HS-27A (cell line): ENCODE measurements at places on chromosomes 4 and X.

GRCh38 chrX:105765691-105766090 lies 56.6 kb upstream of the NRK start:
- DNase-seq = no peak

GRCh38 chr4:107153228-107153627 lies 117.1 kb upstream of the DKK2 start:
- DNase-seq = peak; percentile 31

DNA sequence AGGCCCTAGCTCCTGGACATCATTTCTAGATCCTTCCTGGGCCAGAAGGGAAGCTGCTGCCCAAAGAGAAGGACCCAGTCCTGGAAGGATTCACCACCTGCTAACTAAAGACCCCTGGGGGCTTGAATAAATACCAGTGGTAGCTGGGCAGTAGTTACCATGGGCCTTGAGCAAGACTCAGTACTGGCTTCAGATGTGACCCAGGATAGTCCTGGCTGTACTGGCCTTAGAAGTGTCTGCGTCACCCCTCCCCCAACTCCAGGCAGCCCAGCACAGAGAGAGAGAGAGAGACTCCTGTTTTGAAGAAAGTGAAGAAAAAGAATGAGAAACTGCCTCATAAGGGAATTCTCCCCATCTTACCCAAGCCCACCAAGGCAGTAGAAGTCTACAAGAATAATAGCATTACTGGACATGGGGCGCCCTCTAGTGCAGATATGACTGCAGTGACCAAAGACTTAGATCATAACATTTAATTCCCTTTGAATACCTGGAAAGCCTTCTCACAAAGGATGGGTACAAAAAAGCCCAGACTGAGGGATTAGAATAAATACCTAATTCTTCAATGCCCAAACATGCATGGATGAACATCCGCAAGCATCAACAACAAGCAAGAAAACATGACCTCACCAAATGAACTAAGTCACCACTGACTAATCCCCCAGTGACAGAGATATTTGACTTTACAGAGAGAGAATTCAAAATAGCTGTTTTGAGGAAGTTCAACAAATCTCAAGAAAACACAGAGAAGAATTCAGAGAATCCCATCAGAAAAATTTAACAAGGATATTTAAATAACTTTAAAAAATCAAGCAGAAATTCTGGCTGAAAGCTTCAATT lies 171.8 kb downstream of the HNRNPD start:
- DNase-seq = peak; percentile 17

DNA sequence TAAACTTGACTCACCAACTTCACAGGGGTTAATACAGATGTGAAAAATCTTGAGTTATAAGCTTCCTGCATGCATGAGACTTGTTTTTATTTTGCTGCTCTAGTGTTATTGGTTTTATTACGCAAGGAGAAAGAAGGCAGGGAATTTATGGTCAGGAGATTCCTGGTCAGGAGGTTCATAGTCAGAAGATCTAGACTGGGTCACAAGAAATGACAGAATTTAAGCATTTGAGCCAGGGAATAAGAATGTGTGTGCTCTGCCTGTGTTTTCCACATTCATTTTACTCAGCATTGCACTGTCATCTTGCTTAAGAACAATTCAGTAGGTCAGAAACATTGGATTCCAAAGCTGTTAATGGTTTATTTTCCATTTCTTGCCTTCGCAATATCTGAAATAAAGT lies 2522.1 kb downstream of the ARAP2 start:
- no peak for DNase-seq

DNA sequence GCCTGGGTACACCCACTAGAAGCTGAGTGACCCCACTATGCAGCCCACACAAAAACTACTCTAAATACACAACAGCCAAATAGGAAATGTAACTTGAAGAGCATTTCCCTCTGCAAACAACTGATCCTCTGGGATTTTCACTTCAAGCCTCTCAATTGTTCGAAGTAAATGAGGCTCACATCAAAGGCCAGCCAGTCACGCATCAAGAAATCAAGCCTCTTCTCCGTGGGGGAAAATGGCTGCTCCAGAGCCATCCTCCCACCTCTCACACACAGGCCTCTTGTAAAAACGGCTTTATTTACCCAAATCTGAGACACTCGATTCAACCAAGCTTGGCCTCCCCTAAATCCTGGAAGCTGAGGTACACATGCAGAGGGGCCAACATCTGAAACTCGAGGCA lies 14.3 kb downstream of the PCDH19 start:
- no peak for DNase-seq

- no peak for DNase-seq
Observed at GRCh38 chr4:36471903-36472302, 190.5 kb downstream of the DTHD1 start.

GRCh38 chrX:1487401-1487800 lies 34.7 kb upstream of the ASMTL start:
- DNase-seq = no peak

GRCh38 chrX:72027024-72027913 lies 104.4 kb downstream of the RTL5 start:
- no peak for DNase-seq

- DNase-seq = no peak
Observed at GRCh38 chr4:132694775-132695174, 454.3 kb upstream of the PCDH10 start.

DNA sequence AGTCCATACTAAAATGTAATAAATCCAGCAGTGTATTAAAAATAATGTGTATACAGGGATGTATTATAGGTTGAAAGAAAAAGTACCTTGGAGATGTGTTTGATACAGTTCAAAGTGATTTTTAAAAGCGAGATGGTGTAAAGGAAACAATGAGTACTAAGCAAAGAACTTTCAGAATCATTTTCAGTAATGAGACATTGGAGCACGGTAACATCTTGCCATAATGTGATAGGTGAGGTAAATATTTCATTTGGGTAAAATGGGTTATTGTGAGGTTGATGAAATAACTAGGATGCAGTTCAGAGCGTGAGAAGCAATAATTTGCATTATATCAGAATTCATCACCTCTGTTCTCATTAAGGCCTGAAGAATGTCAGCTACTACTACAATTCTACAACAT lies 25.9 kb downstream of the EIF2S3 start:
- no peak for DNase-seq

DNA sequence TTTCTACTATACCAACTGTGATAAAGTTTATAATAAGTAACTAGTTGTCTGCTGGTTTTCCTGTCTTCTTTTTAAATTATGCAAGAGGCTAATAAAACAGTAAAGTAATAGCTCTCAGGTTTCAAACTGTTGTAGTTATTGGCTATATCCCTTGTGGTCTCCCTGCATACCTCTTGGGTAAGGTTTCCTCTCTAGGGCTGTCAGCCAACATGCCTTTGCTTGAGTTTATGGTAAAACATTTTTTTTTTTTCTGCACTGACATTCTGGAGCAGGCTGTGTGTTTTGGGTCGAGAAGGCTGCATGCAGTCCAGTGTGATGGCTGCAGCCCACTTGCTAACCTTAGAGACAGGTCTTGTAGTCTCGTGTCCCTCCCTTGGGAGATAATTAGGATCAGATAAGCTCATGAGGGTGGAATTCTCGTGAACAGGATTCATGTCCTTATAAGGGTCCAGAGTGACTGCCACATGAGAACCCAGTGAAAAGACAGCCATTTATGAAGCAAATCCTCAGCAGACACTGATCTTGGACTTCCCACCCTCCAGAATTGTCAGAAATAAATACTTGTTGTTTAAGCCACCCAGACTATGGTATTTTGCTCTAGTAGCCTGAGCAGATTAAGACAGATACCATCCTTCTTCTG lies 831.2 kb downstream of the CCSER1 start:
- DNase-seq = peak; percentile 72

GRCh38 chrX:40298069-40298468 lies 200.3 kb upstream of the BCOR start:
- no peak for DNase-seq

DNA sequence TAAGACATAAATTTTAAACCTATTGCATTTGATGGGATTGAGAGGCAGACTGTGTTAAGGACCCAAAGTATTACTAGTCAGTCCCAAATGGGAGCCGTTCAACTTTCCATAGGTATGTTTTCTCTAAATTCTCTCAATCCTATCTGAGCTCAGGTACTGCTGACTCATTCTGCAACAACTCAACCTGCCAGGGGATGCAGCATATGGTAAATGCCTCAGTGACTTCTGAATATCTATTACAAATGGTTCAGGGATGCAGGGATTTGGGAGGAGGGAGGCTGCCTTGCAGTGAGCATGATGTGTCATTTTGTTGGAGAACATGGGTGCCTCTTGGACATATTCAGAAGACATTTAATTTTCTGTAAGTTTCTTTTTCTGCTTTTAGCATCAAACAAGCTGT lies 97.3 kb downstream of the HDAC8 start:
- DNase-seq = no peak

GRCh38 chr4:12692815-12693214 lies 791.3 kb downstream of the RAB28 start:
- DNase-seq = no peak

DNA sequence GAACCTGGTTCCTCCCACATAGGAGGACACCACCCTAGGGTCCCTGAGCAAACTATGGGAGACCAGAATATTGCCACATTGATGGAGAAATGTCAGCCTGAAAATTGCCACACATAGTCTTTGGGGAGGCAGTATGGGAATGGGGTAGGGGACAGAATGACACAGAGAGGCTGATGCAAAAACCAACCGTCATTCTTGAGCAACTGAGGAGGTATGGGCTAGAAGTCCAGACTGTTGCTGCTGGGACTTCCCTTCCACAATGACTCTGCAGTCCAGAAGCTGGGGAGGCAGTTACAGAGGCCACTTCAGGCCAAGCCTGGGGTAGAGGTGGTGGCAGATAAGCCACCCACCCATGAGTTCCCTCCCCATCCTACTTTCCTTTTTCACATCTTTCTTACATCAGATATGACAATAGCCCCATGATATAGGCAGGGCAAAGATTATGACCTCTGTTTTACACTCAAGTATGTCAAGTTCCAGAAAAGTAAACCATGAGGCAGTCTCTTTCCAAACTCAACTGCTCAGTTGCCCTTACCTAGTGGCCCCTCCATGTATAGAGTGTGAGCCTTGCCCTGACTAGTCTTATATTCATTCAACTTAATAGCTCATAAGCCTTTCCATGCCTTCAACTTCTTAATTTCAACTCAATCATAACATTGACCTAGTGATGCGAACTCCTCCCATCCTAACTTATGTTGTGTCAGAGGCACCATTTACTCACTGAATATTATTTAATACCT lies 41.7 kb downstream of the VSIG4 start:
- no peak for DNase-seq

GRCh38 chrX:150092549-150092948 lies 154.3 kb upstream of the EOLA2 start:
- DNase-seq = no peak

DNA sequence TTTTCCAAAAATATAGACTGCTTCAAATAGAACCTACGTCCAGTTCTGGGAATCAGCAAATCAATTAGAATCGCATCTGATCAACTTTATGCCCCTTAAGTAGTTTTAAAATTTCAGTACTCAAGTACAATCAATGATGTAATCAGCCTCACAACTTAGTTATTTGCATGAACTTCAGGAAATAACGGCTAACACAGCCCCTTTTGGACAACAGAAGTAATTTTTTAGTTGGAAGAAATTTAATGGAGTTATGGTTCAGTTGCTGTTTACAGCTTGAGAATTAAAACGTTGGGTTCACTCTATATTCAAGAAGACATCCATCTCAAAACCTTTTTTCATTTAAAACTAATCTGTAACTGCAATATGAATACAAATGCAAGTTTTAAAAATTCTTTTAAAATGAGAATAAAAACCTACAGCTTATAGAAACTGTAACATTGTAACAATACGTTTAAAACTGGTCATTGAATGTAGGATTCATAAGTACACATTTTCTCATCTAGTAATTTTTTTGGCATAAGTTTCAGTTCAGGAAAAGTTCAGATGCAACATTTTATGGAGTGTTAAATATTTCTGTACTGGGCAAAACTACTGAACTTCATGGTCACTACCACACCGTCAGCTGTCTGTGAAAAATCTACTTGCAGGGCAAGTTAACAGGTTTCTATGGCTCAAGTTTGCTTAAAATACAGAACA lies 956 bp downstream of the TAPT1 start:
- DNase-seq = no peak

GRCh38 chr4:153571006-153571545 lies 104.9 kb downstream of the TMEM131L start:
- no peak for DNase-seq

DNA sequence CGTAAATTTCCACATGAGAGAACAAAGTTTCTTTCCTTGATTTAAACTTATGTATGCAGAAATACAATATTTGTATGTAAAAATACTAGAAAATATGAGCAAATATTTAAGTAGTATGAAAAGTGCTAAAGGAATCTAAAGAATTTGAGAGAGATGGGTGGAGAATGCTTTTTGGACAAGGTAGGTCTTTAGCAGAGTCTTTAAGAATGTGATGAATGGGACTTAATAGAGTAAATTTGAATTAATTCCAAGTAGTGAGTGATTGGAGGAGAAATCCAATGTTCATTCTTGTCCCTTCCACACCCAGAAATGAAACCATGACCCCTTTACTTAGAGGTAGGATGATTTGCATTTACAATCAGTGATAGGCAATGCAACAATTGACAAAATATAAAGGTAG lies 570.9 kb upstream of the ZFP42 start:
- DNase-seq = no peak

DNA sequence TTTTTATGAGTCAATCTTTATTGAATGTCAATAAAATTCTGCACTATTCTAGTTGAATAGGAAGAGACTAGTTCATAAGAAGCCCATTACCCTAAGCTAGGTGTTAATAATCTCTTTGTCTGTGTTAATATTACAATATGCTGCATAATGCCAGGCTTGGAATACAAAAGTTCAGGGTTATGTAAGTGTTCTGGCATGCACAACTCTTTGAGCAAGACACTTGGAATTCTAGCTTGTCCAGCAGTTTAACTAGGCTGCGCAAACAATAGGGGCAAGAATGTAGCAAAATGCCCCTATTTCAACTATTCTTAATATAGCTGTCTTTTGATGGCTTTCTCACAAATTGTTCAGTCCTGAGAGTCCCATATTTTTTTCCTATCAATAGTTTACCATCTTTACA lies 31.3 kb upstream of the ETNPPL start:
- no peak for DNase-seq

DNA sequence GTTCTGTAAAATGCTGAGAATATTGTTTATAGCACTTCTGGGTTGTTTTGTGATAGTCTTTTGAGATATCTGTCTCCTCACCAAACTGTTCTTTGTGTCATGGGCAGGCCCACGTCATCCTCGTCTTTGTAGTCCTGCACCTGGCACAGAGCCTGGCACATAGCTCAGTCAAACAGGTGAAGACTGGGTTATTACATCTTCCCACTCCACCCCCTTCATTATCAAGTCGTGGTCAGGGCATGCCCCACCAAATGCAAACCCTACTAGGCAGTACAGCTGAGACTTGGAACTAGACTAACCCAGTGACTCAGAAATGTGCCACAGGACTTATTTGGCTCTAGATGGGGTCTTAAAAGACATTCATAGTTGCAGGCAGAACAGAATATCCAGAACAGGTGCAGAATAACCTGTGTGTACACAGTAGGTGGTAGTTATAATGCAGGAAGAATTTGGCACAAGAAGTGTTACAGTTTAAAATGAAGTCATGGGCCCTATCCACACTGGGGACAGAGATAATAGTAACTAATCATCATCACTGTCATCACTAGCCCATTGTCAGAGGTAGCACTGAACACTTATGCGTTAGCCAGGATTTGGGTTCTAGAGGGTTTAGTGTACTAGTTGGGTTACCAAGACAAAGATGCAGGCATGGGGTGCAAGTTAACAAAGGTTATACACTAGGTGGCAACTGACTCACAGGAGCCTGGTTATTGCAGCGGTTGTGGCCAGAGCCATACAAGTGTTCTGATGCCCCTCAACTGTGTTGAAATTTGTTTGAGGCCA lies 74.9 kb downstream of the TBL1X start:
- no peak for DNase-seq
